T47D (cell line): ENCODE measurements at places on chromosomes 7 and 10.

- DNase-seq = no peak
Measured at GRCh38 chr7:68967598-68967997, 630.7 kb upstream of the AUTS2 start.

- DNase-seq = no peak
Measured at GRCh38 chr10:103676851-103677417, 178.4 kb downstream of the SH3PXD2A start.

- DNase-seq = no peak
Measured at GRCh38 chr7:153110606-153111005, 351.1 kb downstream of the ACTR3B start.

GRCh38 chr10:44380829-44381600 is 3.9 kb downstream of the CXCL12 start:
- DNase-seq = no peak

- DNase-seq = no peak
Measured at GRCh38 chr7:120444650-120445049, 171.7 kb downstream of the KCND2 start.

DNA sequence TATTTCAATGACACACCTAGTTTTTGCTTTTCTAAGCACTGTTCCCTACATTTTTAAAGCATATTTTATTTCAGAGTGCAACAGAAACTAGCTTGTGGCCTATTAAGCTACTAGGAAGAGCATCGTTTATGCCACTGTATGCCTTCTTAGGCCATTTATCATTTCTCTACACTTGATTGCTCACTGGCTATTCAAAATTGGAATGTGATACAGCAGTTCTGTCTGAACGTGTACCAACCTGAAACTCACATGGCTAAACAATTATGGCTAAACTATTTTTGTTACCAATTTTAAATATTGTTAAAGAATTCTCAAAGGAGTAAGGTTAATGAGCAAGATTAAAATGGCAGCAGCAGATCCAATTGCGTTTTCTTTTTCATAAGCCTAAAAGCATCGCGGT is 105.2 kb downstream of the GSAP start:
- DNase-seq = no peak

DNA sequence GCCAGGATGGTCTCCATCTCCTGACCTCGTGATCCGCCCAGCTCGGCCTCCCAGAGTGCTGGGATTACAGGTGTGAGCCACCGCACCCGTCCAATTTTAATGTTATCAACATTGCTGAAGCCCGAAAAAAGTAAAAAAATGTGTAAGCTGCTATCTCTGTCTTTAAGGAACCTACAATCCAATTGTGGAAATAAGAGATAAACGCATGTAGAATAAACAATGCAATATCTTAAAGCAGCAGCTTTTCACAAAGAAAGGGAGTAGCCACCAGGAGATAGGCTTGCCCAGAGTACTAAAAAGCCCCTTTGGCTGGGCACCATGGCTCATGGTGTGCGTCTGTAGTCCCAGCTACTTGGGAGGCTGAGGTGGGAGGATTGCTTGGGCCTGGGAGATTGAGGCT is 282.9 kb upstream of the LYZL1 start:
- DNase-seq = no peak

DNA sequence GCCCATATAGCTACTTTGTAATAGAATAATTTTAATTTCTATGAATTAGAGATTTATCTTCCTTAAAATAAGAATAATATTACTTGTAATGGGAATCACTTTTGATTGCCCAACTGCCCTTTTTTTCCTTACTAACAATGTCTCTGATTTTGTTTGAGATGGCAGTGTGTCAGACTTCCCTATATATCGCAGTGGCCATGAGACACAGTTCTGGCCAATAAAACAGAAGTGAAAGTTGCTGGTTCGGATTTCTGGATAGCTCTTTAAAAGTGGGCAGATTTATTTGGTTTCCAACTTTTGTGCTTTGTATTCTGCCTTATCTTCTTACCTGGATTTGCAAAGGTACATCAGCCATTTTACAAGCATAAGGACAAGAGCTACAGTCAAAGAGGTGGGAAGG is 170.2 kb downstream of the PPP1R17 start:
- DNase-seq = no peak

DNA sequence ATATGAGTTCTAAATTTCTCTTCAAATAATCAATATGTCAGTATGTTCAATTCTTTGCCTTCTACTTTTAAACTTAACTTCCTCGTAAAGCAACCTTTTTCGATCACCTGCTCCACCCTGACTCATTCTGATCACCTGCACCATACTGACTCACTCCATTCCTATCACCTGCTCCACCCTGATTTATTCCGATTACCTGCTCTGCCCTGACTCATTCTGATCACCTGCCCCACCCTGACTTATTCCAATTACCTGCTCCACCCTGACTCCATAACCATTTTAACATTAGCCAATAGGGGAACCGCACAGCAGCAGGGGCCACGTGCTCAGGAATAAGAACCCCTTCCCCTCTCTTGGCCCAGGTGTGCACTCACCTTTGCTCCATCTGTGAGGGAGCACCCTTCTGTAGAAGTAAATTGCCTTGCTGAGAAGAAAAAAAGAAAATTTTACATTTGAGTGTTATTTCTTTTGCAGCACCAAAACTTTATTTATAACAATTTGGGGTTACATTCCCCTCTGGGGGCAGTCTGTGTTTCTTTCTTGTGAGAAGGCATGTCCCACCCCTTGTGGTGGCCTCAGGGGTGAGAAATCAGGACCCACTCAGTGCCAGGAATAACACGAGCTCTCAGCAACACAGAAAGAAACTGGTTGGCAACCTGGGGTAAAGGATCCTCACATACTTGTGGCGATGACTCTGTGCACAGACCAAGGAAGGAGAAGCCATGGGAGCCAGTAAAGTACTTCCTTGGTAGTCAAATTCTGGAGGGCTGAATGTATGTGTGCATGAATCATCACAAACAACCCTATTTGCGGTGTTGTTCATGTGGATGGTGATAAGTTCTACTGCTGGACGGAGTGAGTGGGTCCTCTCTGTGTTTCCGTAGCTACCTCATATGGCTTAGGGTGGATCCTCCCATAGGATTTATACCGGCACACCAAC is 29.4 kb upstream of the PPP1R9A start:
- no peak for DNase-seq

GRCh38 chr10:133199992-133200611 is 29.9 kb upstream of the UTF1 start:
- no peak for DNase-seq

DNA sequence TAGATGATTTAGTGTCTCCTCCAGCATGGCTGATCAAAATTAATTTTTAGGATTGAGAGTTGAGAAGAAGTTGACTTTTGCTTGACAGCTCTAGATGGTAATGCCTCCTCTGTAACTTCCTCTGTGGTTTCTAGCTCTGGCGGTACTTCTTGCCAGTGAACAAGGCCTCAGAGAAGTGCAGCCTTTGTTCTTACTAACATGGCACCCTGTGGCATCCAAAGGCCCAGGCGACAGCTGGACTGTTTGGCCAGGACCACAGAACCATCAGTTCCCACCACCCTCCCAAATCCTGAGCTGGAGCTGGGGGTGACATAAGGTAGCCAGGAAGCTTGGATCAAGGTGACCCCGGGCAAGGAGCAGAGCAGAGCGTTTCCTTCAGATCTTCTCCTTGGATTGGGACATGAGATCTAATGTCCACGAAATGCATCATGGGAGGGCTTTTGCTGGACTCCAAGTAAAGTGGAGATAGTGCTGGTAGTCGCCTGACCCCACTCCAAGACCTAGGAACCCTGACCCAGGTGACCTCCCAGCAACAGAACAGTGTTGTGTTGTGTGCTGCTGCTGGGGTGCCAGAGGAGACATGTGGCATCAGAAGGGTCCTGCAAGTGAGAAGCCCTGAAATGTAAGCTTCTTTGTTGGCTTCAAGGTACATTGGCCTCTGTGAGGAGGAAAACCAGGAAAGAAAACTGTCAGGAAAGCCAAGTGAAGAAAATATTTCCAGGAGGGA is 41.8 kb downstream of the APBB1IP start:
- DNase-seq = no peak

DNA sequence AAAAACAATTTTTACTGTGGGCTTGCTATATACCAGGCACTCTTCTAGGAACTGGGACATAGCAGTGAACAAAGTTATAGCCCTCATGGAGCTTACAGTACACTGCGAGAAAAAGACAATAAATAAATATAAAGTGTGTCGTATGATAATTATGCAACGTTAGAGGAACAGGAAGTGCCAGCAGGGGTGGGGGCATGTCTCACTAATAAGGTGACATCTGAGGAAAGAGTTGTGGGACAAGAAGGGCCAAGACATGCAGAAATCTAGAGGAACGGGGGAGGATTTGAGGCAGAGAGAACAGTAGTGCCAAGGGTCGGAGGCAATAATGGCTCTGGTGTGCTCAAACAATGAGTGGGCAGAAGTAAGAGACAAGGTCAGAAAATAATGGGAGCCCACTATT is 52.8 kb downstream of the LMBR1 start:
- no peak for DNase-seq

DNA sequence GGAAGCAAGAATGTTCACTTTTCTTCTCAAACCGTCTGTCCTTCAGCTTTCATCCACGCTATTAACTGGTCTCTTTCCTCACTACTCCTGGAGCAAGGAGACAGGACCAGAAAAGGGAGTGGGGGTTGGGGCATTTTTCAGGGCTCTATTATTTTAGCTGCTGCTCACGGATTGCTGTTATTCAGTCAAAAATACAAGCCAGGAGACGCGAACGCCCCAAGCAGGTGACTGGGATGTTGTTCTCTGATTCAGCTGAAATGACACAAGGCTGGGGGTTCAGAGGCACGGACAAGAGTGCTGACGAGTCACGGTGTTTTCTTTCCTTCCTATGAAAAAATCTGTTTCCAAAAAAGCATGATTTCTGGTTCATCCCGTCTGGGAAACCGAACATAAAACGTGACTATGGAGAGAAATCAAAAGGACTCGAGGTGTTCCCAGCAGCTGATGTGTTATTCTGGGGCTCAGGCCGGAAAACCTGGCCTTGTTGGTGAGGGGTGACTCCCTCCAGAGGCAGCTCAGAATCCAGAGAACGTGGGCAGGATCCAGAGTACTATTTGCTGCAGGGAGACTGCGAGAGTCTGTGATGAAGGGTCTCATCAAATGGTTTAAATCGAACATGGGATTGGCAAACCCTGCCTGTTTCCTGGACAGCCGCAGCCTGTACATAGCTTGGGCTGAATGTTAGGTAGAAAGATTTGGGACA is 3.5 kb upstream of the INHBA start:
- DNase-seq = no peak

DNA sequence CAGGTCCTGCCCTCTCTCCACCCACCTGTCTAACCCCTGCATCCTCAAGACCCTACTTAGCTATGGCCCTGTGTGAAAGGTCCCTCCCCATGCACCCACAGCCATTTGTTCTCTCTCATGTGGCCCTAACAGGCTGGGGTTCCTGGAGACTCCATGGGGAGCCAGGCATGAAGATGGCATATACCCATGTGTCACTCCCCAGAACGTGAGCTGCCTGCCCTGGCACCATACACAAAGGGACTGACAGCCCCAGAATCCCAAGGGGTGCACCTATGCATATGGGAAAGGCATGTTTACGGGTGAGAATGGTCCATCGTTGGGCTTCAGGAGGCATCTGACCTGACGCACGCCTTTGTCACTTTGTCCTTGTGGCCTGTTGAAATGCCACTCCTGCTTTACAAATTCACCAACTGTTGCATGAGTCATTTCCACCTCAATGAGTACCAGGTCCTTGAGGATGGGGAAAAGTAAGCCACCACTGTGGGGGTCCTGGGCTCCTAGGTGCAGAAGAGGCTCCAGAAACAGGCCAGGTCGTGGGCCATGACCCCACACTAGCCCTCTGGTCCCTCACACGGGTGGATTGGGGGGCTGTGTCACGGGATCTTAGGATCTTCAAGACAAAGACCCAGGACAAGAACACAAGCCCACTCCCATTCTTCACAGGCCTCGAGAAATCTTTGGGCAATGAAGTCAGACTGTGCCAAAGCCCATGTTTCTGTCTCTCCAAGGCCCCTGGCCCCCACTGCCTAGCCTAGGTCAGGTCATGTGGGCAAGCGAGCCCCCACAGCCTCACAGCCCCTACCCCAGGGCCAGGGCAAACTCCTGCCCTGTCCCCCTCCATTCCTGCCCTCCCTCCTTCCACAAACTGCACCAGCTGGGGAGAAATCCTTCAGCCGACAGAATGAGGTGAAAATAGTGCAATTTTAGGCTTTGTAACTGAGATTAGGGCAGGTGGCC is 8.6 kb downstream of the GPRIN2 start:
- DNase-seq = no peak

GRCh38 chr7:101390901-101391301 is 28.2 kb downstream of the COL26A1 start:
- DNase-seq = no peak

GRCh38 chr10:66006411-66006810 is 919.4 kb upstream of the LRRTM3 start:
- DNase-seq = no peak

DNA sequence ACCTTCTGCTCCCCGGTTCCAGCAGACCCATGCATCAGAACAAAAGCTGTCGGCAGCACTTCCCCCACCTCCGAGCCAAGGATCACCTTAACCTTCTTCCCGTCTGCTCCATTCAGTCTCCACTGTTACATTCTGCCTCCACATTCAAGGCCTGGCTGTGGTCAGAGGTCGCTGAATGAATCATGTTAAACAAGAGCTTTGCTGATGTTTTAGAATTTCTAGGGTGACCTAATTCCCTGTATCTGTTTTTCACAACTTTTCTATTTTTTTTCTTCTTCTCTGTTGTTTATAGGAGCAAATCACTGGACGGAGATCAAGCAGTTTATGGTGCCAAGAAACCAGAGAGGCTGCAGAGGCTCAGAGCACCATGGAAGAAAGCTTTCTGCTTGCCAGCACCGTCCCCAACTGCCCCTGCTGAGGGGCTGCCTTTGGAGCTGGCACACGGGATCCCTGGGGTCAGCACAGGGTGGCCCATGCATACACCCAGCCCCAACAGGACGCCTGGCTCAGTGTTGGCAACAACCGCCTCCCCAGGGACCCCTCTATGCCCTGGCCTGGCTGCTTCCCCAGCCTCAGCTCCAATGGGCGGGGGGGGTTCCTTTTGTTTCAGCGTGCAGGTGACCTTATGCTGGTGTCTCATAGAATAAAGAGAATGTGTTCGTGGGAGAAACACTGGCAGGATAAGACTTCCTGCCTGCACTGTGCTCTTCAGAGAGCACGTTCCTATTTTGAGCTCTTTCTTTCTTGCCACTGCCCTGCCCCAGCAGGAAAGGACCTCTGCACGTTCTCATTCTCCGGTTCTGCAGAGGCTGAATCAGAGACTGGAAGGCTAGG is 182.7 kb upstream of the LYZL2 start:
- DNase-seq = no peak

GRCh38 chr10:82691211-82691610 is 816.2 kb downstream of the NRG3 start:
- no peak for DNase-seq

GRCh38 chr7:140506788-140507464 is 27.6 kb upstream of the MKRN1 start:
- DNase-seq = peak; percentile 45

DNA sequence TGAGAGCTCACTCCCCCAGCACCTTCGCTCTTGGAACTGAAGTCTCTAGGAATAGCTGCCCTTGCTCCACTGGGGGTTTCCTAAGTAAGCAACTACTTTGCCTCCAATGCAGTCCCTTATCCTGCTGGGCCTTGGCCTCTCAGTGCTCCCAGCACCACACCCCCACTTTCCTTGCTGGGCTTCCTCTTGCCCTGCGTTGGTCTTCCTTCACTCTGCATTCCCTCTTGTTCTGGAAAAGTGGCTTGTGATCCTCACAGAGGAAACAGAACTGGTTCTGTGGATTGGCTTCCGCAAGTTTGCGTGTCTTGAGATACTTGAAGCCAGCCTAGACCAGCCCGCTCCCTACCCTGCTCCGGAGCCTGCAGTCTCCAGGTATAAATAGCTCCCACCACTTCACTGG is 6.4 kb downstream of the NKX2-3 start:
- DNase-seq = no peak
